Stimulated activated CD8-positive, alpha-beta memory T cell treated with anti-CD3 and anti-CD28 coated beads, Interleukin-15, amount 100 ng/mL, for 4 hours (primary cell): ENCODE measurements at places on chromosomes 4 and X.

DNA sequence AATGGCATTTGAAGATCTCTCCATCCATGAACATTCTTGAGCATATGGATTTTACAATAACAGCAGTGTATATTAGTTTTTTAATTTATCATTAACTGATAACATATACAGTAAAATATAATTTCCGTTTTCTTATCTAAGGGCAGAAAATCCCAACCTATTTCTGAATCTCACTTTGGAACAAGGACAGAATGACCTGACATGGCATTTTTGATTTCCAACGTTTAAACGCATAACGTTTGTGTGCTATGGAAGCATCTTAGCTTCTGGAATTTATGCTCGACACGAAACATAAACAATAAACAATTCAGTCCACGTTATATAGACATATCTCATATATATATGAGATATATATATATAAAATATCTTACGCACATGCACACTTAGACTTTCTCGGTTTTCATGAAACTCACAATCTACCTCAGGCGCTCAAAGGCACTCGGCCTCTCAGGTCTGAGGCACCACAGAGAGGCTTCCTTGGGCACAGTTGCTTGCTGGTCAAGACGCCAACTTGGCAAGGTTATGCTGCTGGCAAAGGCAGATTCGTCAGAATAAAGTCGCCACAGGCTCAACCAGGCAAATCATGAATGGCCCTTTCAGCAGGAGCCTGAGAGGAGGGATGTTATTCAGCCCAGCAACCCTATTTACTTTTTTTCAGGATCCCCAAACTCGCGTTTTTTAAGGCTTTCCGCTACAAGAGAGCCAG lies 1.0 kb upstream of the UGT8 start:
- DNase-seq = no peak

GRCh38 chr4:43244688-43245382 lies 352.3 kb downstream of the GRXCR1 start:
- no peak for DNase-seq

- no peak for DNase-seq
Observed at GRCh38 chr4:95087657-95088455, 330.1 kb downstream of the BMPR1B start.

- DNase-seq = no peak
Observed at GRCh38 chr4:40976343-40976742, 226.6 kb downstream of the NSUN7 start.

DNA sequence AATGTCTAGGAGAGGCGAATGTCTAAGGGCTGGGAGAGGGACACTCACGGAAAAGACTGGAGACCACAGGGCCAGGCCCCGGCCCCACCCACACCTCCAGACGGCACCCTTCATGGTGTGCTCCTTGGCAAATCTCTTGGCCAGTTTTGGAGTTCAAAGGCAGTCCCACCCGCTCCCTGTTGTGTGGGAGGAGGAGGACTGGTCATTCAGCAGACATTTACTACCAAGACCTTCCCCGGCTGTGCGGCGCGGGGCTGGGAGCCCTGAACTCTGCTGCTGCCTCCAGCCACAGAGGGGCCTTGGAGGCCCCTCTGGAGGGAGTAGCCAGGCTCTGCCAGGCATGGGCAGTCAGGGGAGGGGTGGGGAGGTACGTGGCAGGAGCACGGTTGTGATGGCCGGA lies 8.7 kb upstream of the TBC1D14 start:
- DNase-seq = no peak
